NCI-H1092 (cell line): ENCODE measurements at places on chromosomes 7 and 10.

DNA sequence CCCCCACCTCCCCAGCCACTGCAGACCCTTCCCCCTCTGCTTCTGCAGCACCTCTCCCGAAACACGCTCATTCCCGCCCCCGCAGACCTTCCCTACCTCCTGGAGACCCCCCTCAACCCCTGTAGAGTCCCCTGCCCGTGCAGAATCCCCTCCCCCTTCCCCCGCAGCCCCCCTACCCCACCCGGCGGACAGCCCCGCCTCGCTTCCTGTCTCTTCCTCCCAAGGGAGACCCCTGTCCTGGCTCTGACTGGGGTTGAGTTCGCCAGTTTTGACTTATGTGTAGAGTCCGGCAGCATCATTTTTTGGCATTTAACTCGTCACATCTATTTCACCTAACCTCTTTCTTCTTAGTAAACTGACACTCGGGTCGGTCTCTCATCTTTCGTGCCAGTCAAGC, 54.0 kb downstream of the ALOX5 start:
- no peak for DNase-seq

- DNase-seq = no peak
These were observed 170.8 kb downstream of the DNAJC1 start for GRCh38 chr10:21832821-21833130.

GRCh38 chr7:9175871-9176270, 742.5 kb downstream of the NXPH1 start:
- no peak for DNase-seq

DNA sequence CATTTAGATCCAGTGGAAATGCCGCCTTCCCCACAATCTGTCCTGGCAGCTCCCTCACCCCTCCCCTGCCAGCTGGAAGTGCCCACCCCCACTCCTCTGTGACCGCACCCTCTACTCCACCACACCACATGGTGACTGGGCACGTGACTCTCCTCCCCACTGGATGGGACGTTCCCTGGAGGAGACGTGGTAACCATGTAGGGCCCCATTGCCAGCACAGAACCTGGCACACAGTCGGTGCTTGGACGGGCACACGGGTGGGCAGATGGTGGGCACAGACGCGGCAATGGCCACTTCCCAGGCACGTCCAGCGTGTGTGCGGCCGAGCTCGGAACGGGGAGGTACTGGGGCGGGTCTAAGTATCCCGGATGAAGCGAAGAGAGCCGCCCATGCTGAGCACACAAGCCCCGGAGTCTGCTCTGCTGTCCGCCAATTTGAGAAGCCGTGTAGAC, 245.6 kb downstream of the MAD1L1 start:
- no peak for DNase-seq

DNA sequence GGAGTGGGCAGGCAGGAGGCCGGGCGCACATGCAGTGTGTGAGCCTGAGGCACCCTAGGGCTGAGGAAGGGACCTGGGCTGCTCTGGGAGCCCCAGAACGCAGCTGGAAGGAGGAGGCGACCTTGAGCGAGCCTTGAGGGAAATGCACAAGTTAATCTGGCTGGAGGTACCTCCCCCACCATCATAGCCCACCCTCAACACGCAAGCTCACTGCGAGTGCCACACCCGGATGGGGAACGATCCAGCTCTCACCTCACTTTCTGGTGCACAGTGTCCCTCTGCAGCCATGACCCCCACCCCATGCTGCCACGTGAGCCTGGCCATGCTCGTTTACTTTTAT, 162.4 kb upstream of the PPP2R2D start:
- DNase-seq = no peak

- DNase-seq = no peak
These were observed 47.6 kb downstream of the OSBPL3 start for GRCh38 chr7:24932389-24932788.

DNA sequence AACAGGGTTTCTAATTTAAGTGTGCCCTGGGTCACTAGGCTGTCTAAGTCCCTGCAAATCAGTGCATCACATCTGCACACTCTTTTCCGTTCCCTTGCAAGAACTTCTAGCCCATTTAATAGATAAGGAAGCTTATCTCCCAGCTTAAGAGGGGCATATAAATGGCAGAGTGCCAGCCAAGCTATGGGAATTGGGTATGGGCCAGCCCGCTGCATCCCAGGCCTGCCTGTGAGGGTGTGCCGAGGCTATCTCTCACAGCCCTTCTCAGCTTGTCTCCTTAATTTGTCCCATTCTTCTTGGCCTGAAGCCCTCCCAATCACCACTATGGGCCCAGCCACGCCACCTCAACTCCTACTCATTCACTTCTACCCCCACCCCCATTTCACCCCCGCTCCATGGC, 14.7 kb downstream of the AQP1 start:
- no peak for DNase-seq

- no peak for DNase-seq
These were observed 560.0 kb downstream of the PTPRN2 start for GRCh38 chr7:158027646-158028045.

DNA sequence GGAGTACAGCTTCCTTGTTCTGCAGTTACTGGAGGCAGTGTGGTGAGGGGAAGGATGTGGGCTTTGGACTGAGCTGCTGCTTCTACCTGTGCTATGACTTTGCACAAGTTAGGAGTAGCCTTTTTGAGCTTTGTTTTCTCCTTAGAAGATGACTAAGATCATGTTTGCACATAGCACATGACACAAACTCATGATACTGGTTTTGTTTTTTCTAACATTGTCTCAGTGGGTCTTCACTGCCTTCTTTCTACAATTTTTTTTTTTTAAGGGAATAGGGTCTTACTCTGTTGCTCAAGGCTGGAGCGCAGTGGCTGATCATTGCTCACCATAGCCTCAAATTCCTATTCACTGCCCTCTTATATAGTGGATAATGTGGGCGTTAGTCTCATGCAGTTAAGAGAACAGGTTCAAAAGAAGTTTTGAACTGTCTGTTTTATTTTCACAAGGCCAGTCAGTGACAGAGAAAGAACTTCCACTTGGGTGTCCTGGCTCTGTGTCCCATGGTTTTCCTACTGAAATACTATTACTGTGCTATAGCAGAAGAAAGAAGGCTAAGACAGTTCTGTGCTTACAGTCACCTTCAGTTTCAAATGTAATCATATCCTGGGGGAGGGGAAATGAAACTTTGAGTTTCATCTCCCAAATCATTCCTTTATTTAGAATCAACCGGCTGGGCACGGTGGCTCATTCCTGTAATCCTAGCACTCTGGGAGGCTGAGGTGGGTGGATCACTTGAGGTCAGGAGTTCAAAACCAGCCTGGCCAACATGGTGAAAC, 72.0 kb downstream of the KAT6B start:
- no peak for DNase-seq

- no peak for DNase-seq
These were observed 3.5 kb downstream of the ZNF511 start for GRCh38 chr10:133312016-133312768.

GRCh38 chr10:59808896-59809643, 55.8 kb upstream of the MRLN start:
- peak; percentile 37 for DNase-seq

GRCh38 chr7:36404639-36405408, 15.2 kb downstream of the ANLN start:
- no peak for DNase-seq

GRCh38 chr10:22251751-22252223, 34.0 kb upstream of the EBLN1 start:
- DNase-seq = peak; percentile 8

- DNase-seq = no peak
These were observed 248.6 kb upstream of the TCERG1L start for GRCh38 chr10:131560166-131560565.

- peak; percentile 83 for DNase-seq
These were observed 178.3 kb downstream of the CDCA7L start for GRCh38 chr7:21767300-21767900.

DNA sequence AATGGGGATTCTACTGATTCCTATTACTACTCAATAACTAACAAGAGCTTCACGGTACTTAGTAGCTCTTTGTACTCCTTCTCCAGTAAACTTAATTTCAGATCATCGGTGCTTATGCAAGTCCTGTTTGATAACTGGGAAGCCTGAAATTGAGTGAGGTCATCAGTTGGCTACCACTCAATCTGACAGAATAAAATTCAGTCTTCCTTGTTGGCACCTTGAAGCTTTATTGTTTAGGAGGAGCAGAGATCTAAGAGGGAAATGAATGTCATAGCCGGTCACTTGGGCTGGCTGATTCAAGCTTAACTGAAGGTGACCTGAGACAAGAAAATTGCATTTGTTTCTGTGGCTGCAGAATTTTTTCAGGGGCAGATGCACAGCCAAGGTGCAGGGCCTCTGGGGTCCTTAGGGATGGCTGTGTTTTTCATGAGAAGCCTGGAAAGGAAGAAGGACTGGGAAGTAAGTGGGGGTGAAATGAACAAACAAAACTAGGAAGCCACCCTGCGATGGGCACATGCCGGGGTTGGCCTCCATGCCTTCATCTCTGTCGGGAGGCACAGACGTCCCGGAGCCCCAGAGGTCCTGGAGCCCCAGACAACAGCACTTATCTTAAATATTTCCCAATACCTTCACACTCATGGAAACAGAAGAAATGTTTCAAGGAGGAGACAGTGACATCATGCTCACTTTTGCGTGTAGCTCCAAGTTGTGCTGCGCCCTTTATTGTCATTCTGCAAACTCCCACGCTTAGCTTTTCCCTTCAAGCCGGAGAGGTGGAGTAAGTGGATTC, 85.0 kb upstream of the KIF5B start:
- DNase-seq = no peak

- no peak for DNase-seq
These were observed 52.6 kb upstream of the CYP2C8 start for GRCh38 chr10:95121904-95122303.

- DNase-seq = no peak
These were observed 38.3 kb upstream of the PTPN12 start for GRCh38 chr7:77498659-77499379.

DNA sequence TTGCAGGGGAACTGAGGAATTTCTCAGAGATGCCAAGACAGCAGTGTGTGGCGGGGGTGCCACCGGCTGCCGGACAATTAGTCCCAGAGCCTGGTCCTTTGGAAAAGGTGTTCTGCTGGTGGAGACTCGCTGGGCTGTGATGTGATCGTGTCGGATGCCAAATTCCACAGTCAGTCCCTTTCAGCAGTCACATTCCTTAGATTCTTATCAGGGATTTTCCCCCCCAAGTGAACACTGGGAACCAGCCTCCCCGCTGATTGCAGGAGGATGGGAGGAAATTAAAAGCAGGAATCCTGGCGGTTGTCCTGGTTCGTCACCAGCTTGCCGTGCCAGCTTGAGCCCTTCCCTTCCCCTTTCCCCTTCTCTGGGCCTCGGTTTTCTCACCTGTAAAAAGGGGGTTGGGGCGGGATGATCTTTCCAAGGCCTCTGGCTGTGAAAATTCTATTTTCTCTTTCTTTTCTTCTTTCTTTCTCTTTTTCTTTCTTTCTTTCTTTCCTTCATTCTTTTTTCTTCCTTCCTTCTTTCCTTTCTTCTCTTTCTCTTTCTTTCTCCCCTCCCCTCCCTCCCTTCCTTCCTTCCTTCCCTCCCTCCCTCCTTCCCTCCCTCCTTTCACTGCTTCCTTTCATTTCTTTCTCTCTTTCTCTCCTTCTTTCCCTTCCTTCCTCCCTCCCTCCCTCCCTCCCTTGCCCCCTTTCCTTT, 39.6 kb downstream of the COL26A1 start:
- DNase-seq = no peak

- no peak for DNase-seq
These were observed 1.4 kb upstream of the HOXA6 start for GRCh38 chr7:27148756-27149641.

GRCh38 chr10:35074266-35074665, 15.9 kb downstream of the CUL2 start:
- no peak for DNase-seq

- DNase-seq = no peak
These were observed 4.4 kb downstream of the MEOX2 start for GRCh38 chr7:15682111-15682510.

GRCh38 chr7:129069021-129069420, 14.1 kb upstream of the TNPO3 start:
- DNase-seq = no peak

GRCh38 chr7:134690016-134690415, 43.4 kb downstream of the BPGM start:
- DNase-seq = no peak

DNA sequence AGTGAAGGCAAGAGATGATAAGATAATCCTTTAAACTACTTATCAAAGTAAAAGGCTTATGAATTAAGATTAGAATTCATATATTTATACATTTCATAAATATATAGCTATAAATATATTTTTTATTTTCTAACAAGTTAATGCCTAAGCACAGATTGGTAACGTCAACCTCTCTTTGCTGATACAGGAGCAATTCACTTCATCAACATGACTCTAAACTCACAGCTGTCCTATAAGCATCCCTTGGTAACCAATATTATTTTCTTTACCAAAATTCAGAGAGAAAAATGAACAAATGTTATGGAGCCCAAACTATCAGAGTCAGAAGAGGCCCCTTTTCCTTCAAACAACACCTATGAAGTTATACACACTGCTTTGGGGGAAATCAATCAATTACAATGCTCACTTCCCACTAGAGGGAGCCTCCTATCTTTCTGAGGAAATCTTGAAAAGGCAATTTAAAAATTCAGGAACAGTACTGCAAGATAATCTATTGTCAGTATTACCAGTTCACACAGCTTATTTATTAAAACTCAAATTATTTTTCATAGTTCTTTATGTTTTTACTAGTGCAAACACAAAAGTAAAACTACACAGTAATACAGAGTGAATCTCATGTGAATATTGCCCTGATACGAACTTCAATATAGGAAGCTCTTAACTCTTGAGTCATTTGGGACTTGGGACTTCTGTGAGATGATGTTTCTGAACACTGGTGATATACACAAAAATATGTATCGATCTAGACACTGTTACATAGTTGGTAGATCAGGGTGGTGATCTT, 51.0 kb upstream of the NOBOX start:
- no peak for DNase-seq

DNA sequence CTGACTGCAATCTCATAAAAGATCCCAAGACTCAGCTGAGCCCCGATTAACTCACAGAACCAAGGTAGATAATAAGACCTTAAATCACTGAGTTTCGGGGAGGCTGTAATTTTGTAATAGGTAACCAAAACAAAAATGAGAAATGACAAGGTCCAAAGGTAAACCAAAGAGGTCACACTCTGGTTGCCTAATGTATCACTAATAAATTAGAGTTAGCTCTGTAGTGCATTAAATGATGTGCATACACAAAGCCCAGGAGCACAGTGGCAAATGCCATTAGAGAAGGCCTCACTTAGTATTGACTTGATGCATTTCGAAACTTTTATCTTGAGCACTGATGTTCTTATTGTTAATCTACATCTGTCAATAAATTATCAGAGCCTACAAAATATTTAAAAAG, 237.7 kb upstream of the CCDC6 start:
- no peak for DNase-seq
